Activated T-helper 1 cell treated with anti-CD3 and anti-CD28 coated beads, Interleukin-2, amount 50 U/mL, for 16 hours (primary cell): ENCODE measurements at places on chromosomes 6 and 20.

- DNase-seq, result no peak
Measured at GRCh38 chr6:32964776-32965175, 3.6 kb upstream of the BRD2 start.

GRCh38 chr20:61704661-61705060 is 361.0 kb downstream of the TAF4 start:
- no peak for DNase-seq

GRCh38 chr6:160428818-160429619 is 80.8 kb downstream of the SLC22A3 start:
- no peak for DNase-seq

- no peak for DNase-seq
Measured at GRCh38 chr6:373031-373430, 18.5 kb upstream of the IRF4 start.

DNA sequence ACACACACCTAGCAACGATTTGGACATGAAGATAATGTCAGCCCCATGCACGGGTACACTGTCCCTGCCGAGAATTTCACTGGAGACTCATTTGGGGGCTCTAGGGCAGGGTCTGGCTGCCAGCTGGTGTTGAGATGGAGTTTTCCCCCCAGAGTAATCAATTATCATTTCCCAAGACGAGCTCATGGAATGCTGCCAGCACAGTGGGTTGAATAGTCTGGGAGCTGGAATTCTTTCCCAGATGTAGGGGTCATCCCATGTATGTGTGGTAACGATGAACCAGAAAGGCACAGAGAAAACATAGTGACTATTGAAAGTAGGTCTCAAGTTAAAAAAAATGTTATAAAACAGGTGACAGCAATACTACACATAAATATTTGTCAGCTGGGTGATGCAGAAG is 579.9 kb downstream of the MAFB start:
- no peak for DNase-seq

DNA sequence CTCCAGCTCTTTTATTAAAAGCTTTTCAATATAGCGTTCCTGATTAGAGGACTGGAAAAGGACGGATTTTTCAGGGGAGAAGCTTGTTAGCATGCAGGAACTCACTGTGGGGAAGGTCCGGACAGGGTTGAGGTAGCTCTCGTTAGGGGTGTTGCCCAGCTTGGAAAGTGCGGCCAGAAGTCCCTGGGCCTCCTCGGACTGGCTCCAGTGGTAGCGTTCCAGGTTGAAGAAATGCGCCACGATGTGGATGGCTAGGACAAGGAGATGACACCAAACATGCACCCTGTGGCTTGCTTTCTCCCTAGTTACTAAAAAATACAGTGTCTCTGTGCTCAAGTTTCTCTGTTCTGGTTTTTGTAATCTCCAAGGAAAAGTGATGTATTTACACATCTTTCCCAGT is 12.5 kb downstream of the NOX3 start:
- no peak for DNase-seq

DNA sequence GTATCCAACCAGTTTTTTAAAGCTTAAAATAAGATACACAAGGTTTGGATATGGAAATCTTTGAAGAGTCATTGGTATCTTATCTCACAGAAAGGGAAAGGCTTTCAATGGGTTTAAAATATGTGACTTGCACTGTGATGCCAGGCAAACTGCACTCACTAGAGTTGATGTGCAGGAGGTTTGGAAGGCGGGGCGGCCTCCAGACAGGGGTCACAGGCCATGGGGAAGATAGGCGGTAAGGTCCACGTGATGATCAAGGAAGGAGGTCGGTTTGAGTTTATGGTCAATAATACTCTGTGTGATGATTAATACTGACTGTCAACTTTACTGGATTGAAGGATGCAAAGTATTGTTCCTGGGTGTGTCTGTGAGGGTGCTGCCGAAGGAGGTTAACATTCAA is 9.5 kb upstream of the RAMACL start:
- DNase-seq, result no peak

GRCh38 chr6:38436726-38437465 is 202.8 kb downstream of the BTBD9 start:
- DNase-seq, result no peak

- no peak for DNase-seq
Measured at GRCh38 chr6:169663468-169663867, 38.4 kb downstream of the WDR27 start.

DNA sequence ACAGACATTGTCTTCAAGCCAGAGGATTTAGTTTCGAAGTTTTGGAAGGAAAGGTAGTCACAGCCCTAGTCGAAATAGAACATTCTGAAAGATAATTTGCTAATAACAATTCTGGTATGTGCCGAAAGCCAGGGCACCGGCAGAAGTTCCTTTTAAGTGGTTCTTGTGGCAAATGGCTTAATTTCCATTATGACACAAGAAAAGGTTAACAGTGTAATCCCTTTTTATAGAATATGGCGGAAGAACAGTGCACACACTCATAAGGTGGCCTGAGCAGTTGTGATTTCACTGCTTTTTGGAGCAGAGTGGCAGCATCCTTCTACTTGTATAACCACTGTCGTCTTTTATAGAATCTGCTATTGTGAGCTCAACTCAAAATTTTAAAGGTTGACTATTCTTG is 152.4 kb downstream of the SASH1 start:
- DNase-seq, result no peak
